ENCODE measurements at places on chromosomes 16 and 17. TPM values are rescaled to one million over a fixed set of nuclear protein-coding genes. Genes with fewer than 3 reads are reported as not detected.

The CCP110 gene
- 28.9 TPM for total RNA-seq

The MYH8 gene
- total RNA-seq, result not detected

The RAMP2 gene
- not detected for total RNA-seq

GRCh38 chr16:76668207-76668725 lies 391.1 kb downstream of the CNTNAP4 start:
- no peaks in the 10 kb centered on the region for H3K36me3 ChIP-seq
- no peaks in the 10 kb centered on the region for H3K4me1 ChIP-seq
- no peak overlapping the region for H3K4me3 ChIP-seq

The PIRT gene
- not detected for total RNA-seq

GRCh38 chr16:66088681-66089080 lies 277.8 kb upstream of the CDH5 start:
- no peaks in the 10 kb centered on the region for H3K27me3 ChIP-seq
- H3K4me3 ChIP-seq, result no peak overlapping the region
- H3K27ac ChIP-seq, result no peak overlapping the region
- H3K36me3 ChIP-seq, result no peaks in the 10 kb centered on the region
- no peak for DNase-seq

The ACSF3 gene
- 125 TPM for total RNA-seq

GRCh38 chr17:9798724-9799123 lies 7.3 kb upstream of the DHRS7C start:
- no peak overlapping the region for H3K4me3 ChIP-seq

DNA sequence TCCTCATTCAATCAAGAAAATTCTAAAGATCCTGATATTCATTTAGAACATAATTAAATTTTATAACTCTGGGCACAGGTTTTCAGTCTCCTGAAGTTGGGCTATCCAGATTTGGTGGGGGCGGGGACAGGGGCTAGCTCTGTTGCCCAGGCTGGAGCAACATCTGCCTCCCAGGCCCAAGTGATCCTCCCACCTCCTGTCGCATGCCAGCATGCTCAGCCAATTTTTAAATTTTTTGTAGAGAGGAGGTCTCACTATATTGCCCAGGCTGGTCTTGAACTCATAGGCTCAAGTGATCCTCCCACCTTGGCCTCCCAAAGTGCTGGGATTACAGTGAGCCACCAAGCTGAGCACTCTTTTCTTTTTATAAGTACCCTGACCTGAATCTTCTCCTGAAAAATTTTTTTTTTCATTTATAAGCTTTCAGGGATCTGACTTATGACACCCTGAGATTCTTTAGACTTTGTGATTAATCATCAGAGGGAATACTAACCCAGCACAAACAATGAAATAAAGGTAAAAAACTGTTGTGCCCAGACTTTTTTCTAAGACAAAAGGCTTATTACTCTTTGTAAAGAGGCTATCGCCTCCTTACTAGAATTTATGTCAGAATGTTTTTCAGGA lies 62.6 kb downstream of the TUBD1 start:
- H3K4me1 ChIP-seq, result peaks cover 60% of the 10 kb centered on the region
- H3K27ac ChIP-seq, result peak overlapping the region; percentile 100
- DNase-seq, result no peak
- peak overlapping the region; percentile 86 for H3K4me3 ChIP-seq

DNA sequence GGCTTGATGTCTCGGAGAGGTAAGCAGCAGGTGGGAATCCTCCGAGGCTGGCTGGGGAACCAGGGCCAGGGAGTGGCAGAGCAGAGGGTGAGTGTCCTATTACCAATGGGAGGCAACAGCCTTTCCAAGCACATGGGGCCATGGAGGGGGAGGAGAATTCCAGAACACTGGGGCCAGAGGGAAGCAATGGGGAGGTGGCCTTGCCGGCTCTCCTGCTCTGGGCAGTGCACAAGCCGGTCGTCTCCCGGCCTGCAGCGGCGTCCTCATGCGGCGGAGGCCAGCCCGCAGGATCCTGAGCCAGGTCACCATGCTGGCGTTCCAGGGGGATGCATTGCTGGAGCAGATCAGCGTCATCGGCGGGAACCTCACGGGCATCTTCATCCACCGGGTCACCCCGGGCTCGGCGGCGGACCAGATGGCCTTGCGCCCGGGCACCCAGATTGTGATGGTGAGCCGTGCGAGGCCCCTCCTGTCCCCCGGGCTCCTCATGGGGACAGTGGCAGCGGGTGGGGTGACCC lies 21.9 kb downstream of the SGSH start:
- H3K27me3 ChIP-seq, result no peaks in the 10 kb centered on the region
- H3K4me1 ChIP-seq, result peaks cover 4% of the 10 kb centered on the region
- peak overlapping the region; percentile 72 for H3K27ac ChIP-seq
- no peak for DNase-seq
- H3K36me3 ChIP-seq, result no peaks in the 10 kb centered on the region

- peaks cover 22% of the 10 kb centered on the region for H3K4me1 ChIP-seq
- no peaks in the 10 kb centered on the region for H3K36me3 ChIP-seq
- DNase-seq, result no peak
- no peak overlapping the region for H3K4me3 ChIP-seq
Measured at GRCh38 chr17:39236981-39237441, 11.3 kb upstream of the STAC2 start.

DNA sequence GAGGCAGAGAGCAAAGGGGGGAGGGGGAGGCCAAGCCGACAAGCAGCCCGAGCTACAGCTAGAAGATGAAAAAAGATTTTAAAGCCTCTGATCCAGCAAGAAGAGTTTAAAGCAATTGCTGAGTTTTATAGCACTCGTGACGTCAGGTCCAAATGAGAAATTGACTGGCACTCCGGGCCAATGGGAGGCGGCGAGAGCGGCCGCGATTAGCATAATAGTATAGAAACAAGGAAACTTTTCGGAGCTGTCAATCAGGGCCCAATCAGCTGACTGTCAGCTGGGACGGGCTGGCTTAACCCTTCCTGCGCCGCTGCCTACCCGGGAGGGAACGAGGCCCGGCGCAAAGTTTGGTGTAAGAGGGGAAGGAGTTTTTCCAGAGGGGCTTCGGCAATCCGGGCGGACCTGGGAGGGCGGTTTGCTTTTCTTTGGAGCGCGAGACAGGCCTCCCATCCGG lies at the start of gene MAF:
MAF (minus strand) TSS at position 100 of the 454 bp plus-strand sequence. CDS start 835 bp downstream, outside the sequence.
- peak; percentile 92 for DNase-seq
- peak within 1 kb of the TSS; percentile 79 for H3K27ac ChIP-seq
- peaks cover 54% of the 10 kb centered on the region for H3K4me1 ChIP-seq
- H3K36me3 ChIP-seq, result peaks cover 10% of the 10 kb centered on the region

Data from natural killer cell treated with Interleukin-12 subunit alpha and Interleukin-12 subunit beta and Interleukin-15 and Interleukin-18, amount 100 ng/mL, for 72 hours (primary cell).